ENCODE measurements at places on chromosomes 11 and 22.

DNA sequence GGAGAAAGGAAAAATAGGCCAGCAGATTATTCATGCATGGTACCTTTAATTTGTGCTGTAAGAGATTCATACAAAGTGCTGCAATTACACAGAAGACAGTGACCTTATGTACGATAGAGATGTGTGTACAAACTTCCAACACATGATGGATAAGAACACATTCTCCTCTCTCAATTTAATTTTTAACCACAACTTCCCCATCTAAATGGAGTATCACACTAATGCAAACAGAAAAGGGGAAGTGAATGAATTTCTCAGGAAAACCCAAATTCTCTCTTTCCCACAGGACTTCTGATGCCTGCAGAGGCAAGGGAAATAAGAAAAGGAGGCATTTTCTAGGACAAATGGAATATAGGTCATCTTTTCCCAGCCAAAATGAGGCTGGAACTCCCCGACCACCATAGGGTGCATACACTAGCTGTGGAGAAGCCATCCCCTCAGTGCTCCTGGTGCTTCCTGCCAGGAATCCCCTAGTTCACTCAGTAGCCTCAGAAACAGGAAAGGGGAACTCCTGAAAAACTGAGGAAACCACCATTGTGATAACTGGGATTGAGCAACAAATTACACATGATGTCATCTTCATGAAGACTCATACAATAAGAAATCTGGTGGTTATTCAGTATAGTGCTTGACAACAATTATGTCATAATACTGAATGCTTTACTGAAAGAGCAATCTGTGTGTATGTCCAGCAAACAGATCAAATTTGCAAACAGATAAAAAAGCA is 22.4 kb downstream of the MMP10 start:
- DNase-seq, result no peak

DNA sequence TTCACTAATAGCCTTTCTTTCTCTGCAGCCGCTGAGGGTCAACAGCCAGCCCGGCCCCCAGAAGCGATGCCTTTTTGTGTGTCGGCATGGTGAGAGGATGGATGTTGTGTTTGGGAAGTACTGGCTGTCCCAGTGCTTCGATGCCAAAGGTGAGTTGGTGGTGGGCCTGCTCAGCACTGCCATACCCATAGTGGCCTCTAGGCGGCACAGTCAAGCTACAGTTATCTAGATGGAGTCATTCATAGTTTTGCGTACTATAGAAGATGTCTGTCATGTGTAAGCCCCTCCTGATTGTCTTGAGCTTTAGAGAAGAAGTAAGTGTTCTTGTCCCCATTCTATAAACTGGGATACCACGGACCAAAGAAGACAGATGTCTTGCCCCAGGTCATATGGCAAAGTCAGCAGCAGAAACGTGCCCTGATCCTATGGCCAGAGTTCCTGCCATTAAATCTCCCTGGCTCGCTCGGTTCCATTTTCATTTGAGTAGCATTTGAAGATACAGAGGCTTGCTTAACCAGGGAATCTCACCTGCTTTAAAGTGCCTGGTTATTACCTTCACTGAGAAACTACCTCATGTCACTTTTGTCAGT is 42.1 kb upstream of the CRTAM start:
- peak; percentile 65 for DNase-seq

DNA sequence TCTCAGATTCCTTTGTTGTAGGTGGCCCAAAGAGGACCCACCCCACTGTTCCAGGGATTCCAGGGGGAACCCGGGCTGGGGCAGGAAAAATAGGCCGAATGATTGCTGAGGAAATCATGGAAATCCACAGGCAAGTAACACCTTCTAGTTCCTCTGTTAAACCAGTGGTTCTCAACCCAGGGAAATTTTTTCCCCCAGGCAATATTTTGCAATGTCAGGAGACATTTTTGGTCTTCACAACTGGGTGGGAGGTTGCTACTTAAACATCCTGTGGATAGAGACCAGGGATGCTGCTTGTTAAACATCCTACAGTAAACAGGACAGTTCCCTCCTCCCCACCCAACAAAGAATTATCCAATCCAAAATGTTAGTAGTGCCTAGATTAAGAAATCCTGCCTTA is 84.7 kb downstream of the BTBD10 start:
- DNase-seq, result no peak

DNA sequence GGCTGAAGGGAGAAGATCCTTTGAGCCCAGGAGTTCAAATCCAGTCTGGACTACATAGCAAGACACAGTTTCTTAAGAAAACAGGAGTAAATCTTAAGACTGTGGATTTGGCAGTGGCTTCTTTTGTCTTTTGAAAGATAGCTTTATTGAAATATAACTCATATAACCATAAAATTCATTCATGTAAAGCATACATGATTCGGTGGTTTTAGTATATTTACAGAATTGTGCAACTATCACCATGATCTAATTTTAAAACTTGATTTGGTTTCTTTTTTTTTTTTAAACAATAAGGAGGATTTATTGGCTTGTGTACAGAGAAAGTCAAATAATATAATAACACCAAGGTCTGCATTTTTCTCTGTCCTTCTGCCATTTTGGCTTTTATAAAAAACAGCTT is 23.1 kb upstream of the PSMA1 start:
- no peak for DNase-seq

- DNase-seq, result no peak
Measured at GRCh38 chr11:94459576-94459975, 34.1 kb downstream of the MRE11 start.

DNA sequence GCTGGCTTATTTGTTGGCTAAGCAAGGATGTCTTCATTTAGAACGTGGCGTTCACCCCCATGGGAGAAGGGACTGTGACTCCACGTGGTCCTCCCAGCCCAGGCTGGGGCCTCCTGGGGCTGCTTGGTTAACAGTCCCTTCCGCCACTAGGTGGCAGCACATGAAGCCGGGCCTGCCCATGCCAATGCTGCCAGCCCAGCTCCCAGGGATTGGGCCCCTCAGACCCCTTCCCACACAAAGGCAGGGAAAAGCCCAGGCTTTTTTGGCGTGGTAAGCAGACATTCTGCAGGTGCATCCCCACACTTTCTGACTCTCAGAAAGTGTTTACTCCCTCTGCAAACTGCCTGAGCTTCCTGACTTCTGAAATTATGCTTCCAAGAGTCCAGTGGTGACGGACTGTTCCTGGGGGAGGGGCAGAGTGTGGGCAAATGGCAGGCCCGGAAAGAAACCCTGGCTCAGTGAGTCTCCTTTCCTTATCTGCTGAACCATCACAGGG is 3.1 kb downstream of the CBX6 start:
- DNase-seq, result peak; percentile 70

- no peak for DNase-seq
Measured at GRCh38 chr22:48609279-48609865, 1218.3 kb downstream of the BRD1 start.

DNA sequence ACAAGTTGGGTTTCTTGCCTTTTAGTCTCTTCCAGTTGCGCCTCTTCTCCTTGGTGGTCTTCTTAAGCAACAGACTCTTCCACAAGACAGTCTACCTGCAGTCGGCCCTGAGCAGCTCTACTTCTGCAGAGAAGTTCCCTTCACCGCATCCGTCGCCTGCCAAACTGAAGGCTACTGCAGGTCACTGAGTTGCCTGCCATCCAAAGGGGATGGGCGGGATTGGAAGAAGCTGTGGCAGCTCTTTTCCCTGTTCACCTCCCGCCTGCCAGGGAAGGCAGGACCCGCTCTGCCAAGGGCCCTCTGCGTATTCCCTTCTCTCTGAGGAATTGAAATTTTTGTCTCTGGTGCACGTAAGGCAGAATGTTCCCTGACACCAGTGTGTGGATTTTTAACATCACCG is 9.2 kb upstream of the STT3A start:
- DNase-seq, result no peak

DNA sequence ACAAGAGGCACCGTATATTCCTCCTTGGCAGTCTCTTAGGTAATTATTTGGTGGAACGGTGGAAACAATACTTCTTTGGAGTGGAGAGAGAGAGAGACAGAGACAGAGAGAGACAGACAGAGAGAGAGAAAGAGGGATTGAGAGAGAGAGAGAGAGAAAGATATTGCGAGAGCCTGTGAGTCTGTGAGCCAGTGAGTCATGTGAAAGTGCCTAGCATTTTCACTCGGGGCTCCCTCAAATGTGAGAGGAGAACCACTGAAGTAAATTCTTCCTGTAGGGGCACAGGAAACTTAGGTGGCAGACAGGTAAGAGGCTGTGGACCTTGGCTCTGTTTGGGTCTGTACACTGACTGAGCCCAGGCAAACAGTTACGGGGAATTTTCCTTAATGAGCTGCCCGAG is 31.6 kb upstream of the SNX19 start:
- DNase-seq, result no peak

GRCh38 chr22:37680191-37680851 is 4.9 kb downstream of the LGALS1 start:
- DNase-seq, result no peak

GRCh38 chr11:3133261-3134217 is 31.6 kb downstream of the OSBPL5 start:
- DNase-seq, result no peak

Measured in stimulated activated CD4-positive, alpha-beta T cell treated with anti-CD3 and anti-CD28 coated beads, Interleukin-12 subunit alpha, Interleukin-12 subunit beta, amount 100 ng/mL, for 24 hours (primary cell).